Foreskin keratinocyte (primary cell): ENCODE measurements at places on chromosomes 3 and 15. TPM values are rescaled to one million over a fixed set of nuclear protein-coding genes. Genes with fewer than 3 reads are reported as not detected.
A peak's percentile ranks its signal among the peaks of the same experiment; 100 is the strongest.

DNA sequence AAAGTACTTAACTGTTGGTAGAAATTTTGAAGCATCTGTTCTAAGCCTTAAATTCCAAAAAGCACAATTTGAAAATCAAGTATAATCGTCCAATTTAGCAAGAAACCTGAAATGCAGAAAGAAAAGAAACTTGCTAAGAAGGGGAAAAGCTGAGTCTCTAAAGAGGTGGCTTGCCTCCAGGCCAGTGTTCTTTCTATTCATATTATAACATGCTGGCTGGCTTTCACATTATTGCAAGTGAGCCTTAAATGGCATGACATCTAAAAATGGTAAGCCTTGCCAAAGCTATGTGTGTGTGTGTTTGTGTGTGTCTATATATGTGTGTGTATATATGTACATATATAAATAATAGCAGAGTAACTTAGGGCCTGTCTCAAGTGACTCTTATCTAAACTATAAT is 89.5 kb downstream of the FGF12 start:
- DNase-seq: no peak

- DNase-seq: peak; percentile 90
These were observed 3.6 kb upstream of the TNK2 start for GRCh38 chr3:195911946-195912270.

DNA sequence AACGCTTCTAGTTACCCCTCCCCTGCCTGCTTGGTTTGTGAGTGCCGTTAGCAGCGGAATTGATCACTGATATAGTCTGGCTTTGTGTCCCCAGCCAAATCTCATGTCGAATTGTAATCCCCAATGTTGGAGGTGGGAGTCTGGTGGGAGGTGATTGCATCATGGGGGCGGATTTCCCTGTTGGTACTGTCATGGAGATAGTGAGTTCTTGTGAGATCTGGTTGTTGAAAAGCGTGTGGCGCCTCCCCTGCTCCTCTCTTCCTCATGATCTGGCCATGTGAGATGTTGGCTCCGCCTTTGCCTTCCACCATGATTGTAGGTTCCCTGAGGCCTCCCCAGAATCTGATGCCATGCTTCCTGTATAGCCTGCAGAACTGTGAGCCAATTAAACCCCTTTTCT is 47.3 kb upstream of the PGPEP1L start:
- DNase-seq: no peak

- DNase-seq: peak; percentile 12
These were observed 6.2 kb downstream of the MGA start for GRCh38 chr15:41666353-41666920.

DNA sequence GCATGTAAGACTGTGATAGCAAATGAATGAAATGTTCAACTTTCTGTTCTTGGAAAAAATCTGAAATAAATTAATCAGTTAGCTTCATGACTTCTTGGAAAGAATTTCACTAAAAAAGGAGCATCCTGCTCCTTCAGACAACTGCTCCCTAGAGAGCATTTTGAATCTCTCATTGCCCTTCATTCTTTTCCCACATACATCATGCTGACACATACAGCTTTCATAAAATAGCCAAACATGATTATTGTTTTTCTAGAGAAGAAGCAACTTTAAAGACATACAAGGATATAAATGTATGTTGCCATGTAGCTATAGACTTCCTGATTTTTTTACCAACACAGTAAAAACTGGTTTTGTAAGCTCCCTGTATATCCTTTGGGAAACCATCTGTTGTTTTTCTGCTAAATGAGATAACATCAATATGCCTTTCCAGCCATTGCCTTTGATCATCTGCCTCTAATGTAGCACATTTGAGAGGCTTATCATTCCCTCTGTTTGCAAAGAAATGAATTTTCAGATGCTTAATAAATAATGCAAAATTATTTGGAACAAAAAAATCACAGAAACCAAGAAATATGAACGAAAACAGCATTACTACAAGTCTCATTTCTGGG is 248.2 kb upstream of the GPR149 start:
- DNase-seq: no peak

GRCh38 chr3:192825657-192826200 is 91.9 kb downstream of the MB21D2 start:
- no peak for DNase-seq

DNA sequence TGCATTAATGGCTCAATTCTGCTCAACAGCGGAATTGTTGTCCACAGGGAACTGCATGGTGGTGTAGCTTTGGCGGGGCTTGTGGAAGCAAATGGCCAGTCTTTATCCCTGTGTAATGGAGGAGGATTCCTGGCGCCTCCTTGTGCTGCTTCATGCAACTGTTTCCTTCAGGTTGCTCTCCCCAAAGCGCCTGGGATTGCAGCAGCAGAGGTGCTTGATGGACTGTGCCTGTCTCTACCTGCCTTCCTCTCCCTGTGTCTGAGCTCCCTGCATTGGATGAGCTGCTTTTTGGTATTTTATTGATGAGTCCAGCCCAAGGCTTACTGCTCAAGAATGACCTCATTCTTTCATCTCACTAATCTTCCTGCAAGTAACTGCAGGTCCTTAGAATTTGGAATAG is 72.9 kb upstream of the NDN start:
- DNase-seq: peak; percentile 8

Gene ZNF197
- total RNA-seq: 14.5 and 15.3 TPM in 2 replicates

Gene TMC3
- total RNA-seq: not detected in 2 replicates
